ENCODE measurements at places on chromosomes 7 and 10.

GRCh38 chr10:326894-327635 is 191.8 kb downstream of the ZMYND11 start:
- no peak for DNase-seq

GRCh38 chr7:105122619-105123018 is 108.6 kb downstream of the KMT2E start:
- no peak for DNase-seq

- DNase-seq: no peak
Measured at GRCh38 chr10:80871083-80871482, 333.4 kb downstream of the SH2D4B start.

DNA sequence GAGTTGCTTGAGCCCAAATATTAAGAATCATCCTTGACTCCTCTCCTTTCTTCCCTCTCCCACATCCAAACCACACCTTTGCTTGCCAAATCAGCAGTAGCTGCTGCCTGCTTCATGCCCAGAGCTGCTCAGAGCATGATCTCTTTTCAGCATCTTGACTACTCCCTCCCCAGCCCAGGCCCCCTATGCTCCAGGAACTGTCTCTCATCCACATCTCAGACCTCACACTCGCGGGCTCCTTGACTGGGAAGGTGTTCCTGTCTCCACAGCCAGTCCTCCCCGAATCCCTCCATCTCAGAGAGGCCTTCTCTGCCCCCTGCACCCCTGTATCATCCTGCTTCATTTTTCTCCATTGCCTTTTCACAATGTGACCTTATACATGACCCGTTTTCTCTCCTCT is 157.0 kb downstream of the DNAJB6 start:
- DNase-seq: no peak

DNA sequence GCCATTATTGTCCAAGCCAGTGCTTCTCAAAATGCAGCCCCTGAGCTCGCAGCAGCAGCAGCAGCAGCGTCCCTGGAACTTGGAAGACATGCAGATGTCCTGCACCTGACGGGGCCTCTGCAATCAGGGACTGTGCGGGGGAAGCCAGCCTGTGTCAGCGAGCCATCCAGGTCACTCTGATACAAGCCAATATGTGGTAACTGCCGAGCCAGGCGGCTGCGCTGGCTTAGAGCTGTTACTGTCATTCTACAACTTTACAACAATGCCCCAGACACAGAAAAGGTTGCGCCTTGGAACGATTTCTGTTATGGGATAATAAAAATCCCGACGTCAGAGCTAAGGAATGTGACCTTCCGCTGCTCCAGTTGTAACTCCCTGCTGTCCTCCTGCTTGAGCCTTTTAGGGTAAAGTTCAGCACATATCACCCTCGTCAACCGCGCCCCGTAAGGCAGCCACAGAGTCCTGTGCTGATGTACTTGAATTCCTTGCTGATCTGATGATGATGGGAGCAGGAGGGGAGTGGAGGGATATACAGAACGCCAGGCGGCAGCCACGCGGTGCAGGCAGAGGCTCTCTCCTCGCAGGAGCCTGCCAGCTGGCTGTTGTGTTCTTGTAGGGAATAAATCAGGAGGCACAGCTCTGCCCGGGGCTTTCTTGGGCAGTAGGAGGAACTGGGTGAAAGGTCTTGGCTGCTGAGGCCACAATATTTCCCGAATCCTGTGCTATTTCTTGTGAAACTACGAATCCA is 20.0 kb upstream of the CRYGN start:
- no peak for DNase-seq

DNA sequence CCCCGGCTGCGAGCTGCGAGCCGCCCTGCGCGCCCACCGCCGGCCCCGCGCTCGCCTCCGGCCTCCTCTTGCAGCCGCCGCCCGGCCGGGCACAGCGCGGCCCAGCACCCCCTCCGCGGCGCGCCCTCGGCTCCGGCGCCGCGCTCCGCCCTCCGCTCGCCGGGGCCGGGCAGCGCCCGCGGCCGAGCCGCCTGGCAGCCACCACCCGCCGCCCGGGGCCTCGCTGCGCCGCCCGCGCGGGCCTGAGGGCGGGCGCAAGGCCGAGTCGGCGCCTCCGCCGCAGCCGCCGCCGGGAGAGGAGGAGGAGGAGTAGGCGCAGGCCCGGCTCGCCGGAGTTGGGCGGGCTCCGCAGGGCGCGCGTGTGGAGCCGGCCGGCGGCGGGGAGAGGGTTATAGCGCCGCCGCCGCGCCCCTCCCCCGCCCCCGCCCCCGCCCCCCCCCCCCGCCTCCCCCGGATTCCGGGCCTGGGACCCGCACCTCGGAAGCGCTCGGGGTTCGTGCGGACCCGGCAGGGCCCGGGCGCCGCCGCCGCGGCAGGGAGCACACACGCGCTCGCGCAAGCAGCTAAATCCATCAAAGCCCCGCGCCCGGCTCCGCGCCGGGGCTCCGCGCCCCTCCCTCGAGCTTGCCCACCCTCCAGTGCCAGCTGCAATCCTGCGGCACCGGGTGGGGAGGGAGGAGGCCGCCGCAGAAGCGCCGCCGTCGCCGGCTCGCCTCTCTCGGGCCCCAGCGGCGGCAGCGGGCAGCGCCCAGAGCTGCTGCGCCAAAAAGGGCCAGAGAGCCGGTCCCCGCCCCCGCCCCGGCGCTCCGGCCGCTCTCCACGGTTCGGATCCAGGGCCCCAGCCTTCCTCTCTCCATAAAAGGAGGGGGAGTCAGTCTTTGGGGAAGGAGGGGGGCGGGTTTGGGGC is at the start of gene PDGFA:
Gene PDGFA, minus strand, starts transcription at position 363 of the 907 bp plus-strand sequence. CDS start 845 bp downstream, outside the sequence.
- no peak for DNase-seq

- no peak for DNase-seq
Measured at GRCh38 chr10:121804460-121804859, 123.4 kb downstream of the ATE1 start.

DNA sequence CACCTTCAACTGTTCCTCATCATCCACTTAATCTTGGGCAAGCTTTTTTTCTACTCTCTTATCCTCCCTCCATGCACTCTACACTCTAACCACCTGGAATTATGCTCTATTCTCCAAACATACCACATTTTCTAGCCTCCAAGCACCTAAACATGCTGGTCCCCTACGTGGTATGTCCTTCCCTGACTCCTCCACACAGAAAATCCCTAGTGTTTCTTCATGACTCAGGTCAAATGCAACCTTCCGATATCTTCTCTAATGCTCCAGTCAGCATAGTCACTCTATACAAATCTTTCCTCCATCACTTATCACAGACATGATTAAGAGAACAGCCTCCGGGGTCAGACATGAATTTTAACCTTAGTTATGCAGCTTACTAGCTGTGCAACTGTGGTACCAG is 68.8 kb downstream of the ARMH3 start:
- no peak for DNase-seq

GRCh38 chr7:38102507-38102906 is 75.5 kb upstream of the STARD3NL start:
- DNase-seq: no peak

DNA sequence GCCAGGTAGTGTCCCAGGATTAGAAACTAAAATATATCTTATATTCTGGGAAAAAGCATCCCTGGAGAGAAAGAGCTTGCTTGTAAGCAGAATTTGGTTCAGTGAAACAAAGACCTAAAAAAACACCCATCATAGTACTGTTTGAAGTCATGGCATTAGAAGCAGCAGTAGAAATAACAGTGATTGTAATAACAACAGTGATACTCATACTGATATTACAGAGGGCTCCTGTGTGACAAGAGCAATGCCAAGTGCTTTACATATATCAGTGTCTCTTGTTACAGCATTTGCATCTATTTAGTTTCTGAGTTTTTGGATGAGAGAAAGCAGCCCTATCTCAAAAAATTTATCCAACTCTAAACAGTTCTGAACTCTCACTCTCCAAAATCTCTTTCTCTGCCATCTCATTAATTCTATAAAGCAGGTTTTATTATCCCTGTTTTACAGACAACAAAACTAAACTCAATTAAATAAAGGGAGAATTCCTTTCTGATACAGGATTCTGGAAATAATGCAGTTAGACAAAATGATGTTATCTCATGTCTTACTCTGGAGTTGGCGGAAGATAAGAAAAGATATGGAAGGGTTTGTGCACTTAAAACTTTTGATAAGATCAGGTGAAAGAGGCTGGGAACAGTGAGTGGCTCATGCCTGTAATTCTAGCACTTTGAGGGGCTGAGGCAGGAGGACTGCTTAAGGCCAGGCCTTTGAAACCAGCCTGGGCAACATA is 146.5 kb upstream of the AOAH start:
- DNase-seq: no peak

DNA sequence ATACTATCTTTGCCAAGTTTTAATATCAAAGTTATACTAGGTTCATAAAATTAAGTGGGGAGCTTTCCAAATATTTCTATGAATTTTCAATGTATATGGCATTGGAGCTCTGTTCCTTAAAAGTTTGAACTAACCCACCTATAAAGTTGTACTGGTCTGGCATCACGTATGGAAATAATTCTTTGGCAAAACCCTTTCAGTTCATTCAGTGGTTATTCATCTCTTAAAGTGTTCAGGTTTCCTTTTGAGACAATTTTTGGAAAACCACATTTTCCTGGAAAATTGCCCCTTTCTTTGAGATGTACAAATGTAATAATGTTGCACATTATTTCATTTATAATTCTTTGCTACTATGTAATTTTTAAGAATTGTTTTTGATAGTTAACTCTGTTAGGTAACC is 62.5 kb upstream of the INPP5A start:
- DNase-seq: no peak

GRCh38 chr7:37354656-37355131 is 94.0 kb downstream of the ELMO1 start:
- DNase-seq: no peak
